ENCODE measurements at places on chromosomes 11 and 22.

GRCh38 chr11:61021661-61022212 lies 50.3 kb downstream of the CD6 start:
- DNase-seq = peak; percentile 97

DNA sequence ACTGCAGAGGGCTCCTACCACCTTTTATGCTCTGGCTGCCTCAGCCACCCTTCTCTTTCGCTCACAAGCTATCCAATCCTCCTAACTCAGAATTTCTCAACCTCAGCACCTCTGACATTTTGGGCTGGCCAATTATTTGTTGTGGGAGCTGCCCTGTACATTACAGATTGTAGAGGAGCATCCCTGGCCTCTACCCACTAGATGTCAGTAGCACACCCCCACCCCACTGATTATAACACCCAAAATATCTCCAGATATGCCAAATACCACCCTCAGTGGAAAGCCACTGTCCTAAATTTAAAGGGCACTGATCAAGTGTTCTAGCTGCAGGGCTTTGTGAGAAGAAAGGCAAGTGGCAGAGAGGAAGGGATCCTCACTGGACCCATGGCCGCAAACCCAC lies 443.1 kb downstream of the SOX6 start:
- DNase-seq = no peak

DNA sequence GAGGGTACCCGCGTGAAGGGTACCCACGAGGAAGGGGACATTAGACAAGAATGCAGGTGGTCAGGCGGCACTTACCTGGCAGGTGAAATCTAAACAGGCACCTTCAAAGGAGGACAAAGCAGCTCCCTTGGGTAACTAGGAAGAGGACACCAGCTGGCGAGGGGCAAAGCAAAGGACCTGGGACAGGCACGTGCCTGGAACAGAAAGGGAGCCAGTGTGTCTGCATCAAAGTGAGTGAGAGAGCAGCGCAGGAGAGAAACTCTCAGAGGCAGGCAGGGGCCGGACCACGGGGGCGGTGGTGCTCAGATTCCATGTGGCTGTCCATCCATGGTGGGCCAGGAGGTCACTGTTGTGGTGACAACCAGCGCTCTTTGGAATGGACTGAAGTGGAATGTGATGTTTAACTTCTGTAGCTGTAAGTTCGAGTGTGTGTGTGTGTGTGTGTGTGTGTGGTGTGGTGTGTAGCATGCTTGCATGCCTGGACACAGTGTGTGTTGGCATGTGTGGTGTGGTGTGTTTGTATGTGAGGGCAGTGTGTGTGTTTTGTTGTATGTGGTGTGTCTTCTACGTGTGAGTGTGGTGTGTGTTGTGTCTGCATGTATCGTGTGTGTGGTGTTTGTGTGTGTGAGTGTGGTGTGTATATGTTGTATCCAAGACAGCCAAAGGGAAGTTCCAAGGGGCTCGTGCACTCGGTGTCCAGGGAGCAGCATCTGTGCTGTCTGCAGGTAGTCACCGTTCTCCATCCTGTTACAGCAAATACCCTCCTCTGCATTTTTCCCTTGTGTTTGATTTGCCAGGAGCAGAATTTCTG lies 86.4 kb downstream of the CDKN1C start:
- DNase-seq = no peak

DNA sequence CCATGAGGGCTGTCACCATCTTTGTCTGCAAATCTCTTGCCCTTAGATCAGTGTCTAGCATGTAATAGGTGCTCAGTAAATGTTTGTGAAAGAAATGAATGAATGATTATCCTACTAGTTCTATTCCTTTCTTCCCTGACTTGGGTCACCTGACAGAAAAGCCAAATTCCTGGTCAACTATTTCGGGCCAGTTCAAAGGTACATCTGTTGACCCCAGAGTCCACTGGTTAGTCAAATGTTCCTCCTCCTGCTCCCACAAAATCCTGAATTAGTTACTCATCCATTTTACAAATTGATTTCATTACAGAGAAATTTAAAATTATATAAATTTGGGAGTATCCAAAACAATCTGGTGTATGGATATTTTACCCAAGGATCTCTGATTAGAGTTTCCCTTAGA lies 124.7 kb upstream of the NAV2 start:
- DNase-seq = no peak

DNA sequence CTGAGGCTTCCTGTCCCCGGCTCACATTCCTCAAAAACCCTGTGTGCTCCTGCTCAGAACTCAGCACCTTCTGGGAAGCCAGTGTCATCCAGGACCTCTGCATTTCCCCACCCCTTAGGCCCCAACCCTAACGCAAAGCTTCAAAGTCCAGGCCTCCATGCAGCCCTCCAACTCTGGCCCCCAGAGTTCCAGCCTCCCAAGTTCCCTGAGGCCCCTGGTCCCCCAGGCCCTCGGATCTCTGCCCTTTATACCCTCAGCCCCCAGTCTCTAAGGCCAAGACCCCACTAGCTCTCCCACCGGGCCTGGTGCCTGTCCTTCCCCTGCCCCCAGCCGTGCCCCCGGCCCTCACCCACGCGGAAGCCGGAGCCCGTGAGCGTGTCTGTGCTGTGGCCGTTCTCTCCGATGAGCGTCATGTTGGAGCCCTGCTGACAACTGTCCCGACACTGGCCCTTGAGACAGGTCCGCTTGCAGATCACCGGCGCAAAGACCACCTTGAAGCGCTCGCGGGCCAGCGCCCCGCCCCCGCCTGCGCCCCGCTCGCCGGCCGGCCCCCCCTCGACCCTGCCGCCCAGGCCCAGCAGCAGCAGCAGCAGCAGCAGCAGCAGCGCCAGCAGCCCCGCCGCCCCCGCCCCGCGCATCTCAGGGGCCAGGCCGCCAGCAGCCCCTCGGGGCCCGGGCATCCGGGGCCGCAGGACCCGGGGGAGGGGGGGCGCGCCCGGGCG lies 718 bp downstream of the LTBP3 start:
- peak; percentile 89 for DNase-seq

DNA sequence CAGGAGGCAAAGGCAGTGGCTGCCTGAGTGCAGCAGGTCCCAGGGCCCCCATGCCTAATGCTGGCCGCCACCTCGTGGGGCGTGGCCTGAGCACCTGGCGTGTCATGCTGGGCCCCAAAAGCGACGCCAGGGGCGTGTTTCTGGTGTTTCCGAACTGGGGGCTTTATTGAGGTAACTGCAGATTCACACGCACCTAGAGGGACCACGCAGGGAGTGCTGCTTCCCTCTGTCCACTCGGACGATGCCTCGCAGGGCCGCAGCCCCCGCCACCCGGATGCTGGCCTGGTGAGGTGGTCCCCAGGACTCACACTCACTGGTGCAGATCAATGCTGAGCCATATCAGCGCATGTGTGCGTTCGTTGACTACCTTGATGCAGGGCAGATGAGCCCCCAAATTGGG lies 736.2 kb downstream of the BRD1 start:
- DNase-seq = no peak

- DNase-seq = no peak
Observed at GRCh38 chr22:48734359-48734758, 1093.3 kb downstream of the BRD1 start.

DNA sequence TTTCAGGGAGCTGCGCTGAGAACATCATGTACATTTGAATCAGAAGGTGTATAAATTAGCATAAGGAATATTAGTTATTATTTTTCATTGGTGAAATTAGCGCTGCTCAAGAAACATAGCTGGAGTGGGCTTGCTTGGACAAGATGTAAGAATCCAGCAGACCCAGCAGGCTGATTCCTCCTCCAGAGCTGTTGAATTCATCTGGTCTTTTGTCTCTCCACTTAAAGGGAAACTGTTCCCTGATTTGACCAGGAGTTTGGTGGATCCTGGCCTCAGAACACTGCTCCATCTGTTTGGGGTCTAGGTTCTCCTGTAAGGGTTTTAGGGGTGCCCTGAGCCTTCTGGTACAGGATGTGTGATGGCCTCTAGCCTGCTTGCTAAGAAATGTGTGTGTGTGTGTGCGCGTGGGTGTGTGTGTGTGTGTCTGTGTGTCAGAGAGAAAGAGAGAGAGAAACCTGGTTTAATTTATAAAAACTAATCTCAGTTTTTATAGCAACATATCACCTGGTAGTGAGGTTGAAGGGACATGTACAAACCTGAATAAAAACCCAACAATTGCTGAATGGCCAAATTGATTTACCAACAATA lies 8.3 kb upstream of the SORL1 start:
- no peak for DNase-seq

DNA sequence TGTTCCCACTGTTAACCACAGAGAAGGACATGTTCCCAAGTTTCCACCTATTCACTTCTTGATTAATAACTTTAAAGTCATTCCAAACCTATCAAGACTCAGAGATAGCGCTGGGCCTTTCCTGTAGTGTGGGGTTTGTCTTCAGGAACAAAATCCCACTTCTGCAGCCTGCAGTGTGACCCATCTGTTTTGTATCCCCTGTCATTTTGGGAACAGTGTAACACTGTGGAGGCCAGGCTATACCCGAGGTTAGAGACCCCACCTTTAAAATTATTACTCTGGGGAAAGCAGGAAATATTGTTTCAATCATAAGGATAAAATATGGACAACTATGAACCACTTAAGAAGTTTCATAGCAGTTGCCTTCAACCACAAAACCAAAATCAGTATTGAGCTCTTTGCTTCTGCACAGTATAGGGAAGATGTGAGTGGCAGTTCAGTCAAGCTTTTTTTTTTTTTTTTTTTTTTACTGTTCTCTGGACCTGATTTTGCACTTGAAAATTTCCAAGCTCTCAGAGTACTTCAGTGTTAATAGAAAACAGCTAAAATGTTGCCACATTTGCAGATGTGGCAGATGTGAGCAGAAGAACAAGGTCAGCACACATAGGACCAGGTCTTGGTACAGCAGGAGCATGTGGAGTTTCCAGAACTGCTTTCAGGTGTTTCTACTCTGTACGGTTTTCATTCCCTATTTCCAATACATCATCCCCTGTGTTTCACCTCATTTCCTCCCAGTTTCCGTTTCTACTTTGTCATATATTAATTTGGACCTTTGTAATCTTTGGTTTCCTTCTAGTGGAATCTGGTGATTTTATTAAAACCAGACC lies 121.5 kb downstream of the MAML2 start:
- no peak for DNase-seq

- DNase-seq = peak; percentile 86
Observed at GRCh38 chr11:111540114-111540936, at the start of gene LAYN. TSS of gene LAYN (plus strand) at chr11:111540720. CDS start at chr11:111540844, 124 bp downstream.

GRCh38 chr11:6646071-6646470 lies 9.5 kb downstream of the DCHS1 start:
- DNase-seq = no peak

DNA sequence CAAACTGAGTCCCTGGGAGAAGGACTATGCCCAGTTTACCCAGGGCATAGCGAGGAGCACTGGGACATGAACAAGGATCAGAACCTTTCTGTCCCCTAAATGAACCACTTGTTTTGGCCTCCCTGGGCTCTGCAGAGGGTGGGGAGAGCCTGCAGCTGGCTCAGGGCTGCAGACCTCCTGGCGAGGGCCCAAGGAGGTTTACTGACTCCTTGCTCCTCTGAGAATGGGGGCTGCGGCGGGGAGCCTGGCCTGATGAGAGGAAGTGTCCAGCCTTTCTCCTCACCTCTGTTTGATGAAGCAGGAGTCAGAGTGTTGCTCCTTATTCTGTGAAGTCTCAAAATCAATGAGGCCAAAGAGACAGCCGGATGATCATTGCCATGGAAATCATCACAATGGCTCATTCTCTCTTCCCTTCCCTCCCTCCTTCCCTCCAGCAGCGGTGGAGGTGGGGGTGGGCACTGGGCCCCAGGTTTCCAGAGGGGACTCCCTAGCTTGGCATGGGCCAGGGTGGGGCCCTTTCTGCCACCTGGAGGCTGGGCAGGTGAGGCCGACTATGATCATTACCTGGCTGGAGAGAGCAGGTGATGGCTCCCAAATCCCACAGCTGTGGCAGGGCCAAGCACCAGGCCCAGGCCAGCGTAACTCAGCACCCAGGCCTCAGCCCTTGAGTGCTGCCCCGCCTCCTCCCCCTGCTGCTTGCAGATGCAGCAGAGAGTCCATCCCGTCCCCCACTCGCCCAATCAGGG lies 169.7 kb downstream of the CEP164 start:
- no peak for DNase-seq

GRCh38 chr11:44623731-44624491 lies 58.4 kb downstream of the CD82 start:
- peak; percentile 22 for DNase-seq

GRCh38 chr22:47201996-47202818 lies 439.8 kb downstream of the TBC1D22A start:
- DNase-seq = no peak

- DNase-seq = peak; percentile 32
Observed at GRCh38 chr11:118612378-118612777, 5.0 kb downstream of the PHLDB1 start.

DNA sequence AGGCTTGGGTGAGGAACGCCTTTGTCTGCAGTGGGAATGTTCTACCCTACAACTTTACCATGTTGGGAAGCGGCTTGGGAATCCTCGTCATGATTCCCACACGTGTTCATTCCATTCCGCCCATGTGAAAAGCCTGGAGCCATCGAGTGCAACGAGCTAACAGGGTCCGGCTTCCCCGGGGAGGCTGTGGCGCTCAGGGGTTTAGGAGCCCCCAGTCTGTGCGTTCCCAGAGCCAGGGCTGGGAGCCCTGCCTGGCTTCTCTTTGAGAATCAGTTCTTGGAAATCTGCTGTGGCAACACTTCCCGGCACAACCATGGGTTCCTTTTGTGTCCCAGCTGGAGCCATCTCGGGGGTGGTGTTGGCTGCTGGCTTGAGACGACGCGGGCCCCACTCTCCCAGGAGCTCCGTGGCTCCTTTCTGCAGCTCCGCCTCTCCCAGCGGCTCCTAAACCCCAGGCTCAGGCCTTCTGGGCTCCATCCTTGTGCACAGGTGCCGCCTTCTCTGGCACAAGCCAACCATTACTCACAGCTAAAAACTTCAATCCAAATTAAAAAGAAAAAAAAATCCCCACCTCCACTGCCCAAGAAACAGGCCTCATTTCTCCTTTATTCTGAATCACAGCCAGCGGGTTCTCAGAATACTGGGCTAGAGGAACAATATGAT lies 18.7 kb upstream of the PPFIA1 start:
- peak; percentile 60 for DNase-seq

DNA sequence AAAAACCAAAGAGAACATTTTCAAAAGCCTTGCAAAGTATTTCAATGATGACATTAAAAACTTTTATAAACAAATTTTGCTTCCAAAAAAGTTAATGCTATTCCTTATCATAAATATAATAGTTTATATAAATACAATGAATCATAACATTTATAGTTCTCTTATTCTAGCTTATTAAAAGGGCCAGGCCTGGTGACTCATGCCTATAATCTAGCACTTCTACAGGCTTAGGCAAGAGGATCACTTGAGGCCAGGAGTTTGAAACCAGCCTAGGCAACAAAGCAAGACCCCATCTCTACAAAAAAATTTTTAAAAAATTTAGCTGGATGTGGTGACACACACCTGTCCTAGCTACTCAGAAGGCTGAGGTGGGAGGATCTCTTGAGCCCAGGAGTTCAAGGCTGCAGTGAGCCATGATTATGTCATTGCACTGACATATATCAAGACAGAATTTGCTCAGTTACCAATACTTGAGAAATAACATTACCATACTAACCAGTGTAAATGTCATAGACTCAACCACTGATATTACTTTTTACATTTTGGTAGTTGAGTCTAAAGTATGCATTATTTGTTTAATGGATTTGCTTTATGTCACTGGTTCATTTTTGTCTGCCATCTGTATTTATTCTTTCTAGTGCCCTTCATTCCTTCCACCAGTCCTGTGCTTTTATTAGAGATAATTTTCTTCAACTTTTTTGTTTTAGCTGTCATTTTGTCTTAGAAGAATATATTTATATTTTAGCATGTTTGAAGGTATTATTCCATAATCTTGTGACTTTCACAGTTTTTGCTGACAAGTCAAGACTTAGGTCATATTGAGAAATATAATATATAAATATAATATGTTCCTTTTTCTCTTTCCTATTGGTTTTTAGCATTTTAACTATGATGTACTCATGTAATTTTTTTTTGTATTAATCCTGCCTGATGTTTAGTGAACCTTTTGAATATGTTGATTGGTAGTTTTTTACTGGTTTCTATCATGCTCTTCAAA lies 56.2 kb downstream of the CYP2R1 start:
- no peak for DNase-seq

Measured in H7 (cell line).